ENCODE measurements at places on chromosomes 1 and 21. TPM values are rescaled to one million over a fixed set of nuclear protein-coding genes. Genes with fewer than 3 reads are reported as not detected.

- H3K4me3 ChIP-seq, result no peak overlapping the region
- peaks cover 3% of the 10 kb centered on the region for H3K27me3 ChIP-seq
- DNase-seq, result no peak
- H3K36me3 ChIP-seq, result no peaks in the 10 kb centered on the region
- H3K27ac ChIP-seq, result no peak overlapping the region
Measured at GRCh38 chr1:175503538-175503937, 239.9 kb downstream of the TNR start.

Gene CLCA4
- not detected for total RNA-seq

GRCh38 chr1:226524547-226524946 is 24.0 kb upstream of the STUM start:
- no peak overlapping the region for H3K4me3 ChIP-seq
- no peak for DNase-seq
- H3K36me3 ChIP-seq, result no peaks in the 10 kb centered on the region

GRCh38 chr21:43021191-43021590 is 46.8 kb downstream of the PKNOX1 start:
- H3K4me3 ChIP-seq, result no peak overlapping the region
- no peaks in the 10 kb centered on the region for H3K4me1 ChIP-seq
- peak overlapping the region; percentile 40 for H3K27ac ChIP-seq
- H3K27me3 ChIP-seq, result no peaks in the 10 kb centered on the region

- no peak overlapping the region for H3K27ac ChIP-seq
- H3K36me3 ChIP-seq, result no peaks in the 10 kb centered on the region
- no peak for DNase-seq
- no peak overlapping the region for H3K4me3 ChIP-seq
- no peaks in the 10 kb centered on the region for H3K4me1 ChIP-seq
Measured at GRCh38 chr21:38351961-38352521, 95.2 kb downstream of the KCNJ15 start.
